NB4 (cell line): ENCODE measurements at places on chromosomes 6 and 20.

GRCh38 chr20:6045566-6045965, 8.3 kb downstream of the LRRN4 start:
- DNase-seq: peak; percentile 25

DNA sequence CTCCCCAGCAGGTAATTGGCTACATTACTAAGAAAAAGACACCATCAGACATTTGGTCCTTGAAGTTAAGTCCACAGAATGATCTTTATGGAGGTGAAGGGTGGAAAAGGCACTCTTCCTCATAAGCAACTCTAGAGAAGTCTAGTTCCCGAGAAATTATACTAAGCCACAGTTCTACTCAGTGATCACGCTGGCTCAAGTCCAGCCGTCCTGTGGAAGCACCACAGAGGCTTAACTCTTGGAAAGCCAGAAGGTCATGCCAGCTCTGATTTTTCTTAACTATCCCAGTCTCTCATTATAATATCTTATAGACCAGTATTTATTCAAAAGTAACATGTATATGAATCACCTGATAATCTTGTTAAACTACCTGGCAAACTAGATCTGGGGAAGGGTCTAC, 258.5 kb downstream of the EYA4 start:
- DNase-seq: no peak

DNA sequence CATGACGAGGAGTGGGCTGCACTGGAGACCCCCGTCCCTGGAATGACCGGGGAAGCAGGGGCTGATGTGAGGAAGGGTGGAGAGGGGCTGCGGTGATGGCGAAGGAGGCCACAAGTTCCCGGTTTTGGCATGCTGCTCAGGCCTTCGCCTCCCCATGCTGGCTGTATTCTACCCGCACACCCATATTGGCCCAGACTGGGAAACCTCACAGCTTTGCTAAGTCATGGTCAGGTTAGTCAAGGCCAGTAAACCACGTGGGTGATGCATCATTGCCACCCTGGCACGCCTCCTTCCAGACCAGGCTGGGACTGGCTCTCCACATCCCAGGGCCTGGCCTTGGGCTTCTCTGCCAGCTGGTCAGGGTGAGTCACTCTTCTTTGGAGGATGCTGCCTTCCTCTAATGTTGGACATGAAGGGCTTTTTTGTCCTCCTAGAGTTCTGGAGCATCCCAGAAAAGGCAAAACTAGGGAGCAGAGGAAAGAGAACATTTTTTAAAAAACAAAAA, 53.8 kb downstream of the PCNA start:
- DNase-seq: peak; percentile 76

DNA sequence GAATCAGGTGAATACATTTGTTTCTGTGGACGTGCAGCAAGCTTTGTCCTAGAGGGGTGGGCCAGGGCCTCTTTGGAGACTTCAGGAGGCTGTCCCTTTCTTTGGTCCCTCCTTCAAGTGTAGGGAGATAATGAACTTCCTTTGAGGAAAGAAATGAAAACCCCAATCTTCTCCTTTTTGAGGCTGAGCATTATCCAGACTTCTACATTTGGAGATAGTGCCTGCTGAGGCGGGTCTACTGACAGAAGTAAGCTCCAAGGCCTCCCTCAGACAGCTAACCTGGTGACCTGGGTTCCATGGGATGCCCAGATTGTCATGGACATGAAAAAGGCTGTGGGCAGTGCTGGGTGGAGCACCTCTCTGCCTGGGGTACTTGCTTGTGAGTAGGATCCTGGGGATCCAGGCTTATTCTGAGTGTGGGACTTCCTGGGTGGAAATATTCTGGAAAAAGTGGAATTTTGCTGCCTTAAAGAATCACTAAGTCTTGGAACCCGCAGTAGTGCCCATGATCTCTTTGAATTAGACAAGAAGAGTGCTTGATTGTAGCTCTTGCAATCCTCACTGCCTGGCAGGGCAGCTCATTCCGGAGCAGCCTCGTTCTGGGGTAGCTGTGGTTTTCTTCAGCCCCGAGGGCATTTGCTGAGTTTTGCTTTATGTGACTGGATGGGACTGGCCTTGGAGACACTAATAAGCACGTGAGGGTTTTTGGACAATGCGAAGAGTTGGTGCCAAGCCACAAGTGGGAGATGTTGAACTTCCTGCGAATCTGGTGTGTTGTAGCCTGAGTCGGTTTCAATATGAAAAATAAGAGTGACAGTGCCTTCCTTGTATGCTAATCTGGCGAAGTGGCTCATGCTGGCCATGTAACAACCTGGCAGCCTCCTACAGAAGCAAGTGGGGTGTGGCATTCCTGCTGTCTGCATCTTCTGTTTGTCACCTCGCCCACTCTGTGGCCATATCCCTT, 28.1 kb downstream of the SNRNP48 start:
- peak; percentile 96 for DNase-seq
